NCI-H1092 treated with DMSO at 0.1 percent for 48 hours (cell line): ENCODE measurements at places on chromosomes 4 and X.

DNA sequence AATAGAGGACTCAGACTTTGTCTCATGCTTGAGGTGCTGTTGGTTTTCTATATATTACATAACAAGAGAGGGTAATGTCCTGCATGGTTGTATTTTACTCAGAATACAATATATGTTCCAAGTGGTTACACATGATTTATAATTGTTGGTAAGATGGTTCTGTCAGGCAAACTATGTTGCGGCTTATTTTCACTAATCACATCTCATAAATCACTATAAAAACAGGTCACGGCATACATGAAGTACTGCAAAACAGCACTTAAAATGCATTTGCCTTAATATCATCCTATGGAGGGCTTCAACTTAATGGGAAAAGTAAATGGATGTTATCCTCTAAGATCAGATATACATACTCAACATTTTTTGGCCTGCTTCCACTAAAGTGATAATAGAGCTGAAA, 246.0 kb upstream of the ARSJ start:
- no peak for DNase-seq

GRCh38 chrX:56113785-56114436, 118.2 kb upstream of the KLF8 start:
- no peak for DNase-seq

DNA sequence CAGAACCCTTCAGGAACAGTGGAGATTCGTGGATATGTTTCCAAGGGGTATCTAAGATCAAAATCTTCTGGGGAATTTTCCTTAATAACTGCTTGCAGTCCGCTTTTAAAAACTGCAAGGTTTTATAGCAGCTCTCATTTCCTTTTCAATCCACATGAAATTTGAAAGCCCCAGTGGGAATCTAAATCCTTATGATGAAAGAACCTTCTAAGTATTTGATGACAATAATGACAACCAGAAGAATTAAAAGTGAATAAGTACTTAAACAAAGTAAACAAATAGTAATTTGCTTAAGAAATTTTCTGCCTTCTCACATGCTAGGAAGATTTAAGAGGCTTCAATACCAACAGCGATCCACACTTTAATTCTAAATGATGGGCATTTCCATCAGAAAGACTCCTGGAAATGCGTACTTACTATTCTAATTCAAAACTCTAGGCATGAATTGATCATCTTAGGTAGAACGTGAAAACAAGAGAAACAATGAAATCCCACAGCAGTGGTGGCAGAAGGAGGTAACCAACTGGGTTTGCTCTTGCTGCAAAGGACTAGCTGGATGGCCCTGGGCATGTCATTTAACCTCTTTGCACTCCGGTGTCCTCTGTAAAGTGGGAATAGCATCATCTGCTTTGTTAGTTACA, 37.6 kb upstream of the S100G start:
- no peak for DNase-seq

- no peak for DNase-seq
These were observed 368.9 kb upstream of the CTSO start for GRCh38 chr4:156322592-156322991.

GRCh38 chrX:65744965-65745364, 77.5 kb downstream of the MSN start:
- DNase-seq: no peak
